ENCODE measurements at places on chromosomes 11 and 22.

DNA sequence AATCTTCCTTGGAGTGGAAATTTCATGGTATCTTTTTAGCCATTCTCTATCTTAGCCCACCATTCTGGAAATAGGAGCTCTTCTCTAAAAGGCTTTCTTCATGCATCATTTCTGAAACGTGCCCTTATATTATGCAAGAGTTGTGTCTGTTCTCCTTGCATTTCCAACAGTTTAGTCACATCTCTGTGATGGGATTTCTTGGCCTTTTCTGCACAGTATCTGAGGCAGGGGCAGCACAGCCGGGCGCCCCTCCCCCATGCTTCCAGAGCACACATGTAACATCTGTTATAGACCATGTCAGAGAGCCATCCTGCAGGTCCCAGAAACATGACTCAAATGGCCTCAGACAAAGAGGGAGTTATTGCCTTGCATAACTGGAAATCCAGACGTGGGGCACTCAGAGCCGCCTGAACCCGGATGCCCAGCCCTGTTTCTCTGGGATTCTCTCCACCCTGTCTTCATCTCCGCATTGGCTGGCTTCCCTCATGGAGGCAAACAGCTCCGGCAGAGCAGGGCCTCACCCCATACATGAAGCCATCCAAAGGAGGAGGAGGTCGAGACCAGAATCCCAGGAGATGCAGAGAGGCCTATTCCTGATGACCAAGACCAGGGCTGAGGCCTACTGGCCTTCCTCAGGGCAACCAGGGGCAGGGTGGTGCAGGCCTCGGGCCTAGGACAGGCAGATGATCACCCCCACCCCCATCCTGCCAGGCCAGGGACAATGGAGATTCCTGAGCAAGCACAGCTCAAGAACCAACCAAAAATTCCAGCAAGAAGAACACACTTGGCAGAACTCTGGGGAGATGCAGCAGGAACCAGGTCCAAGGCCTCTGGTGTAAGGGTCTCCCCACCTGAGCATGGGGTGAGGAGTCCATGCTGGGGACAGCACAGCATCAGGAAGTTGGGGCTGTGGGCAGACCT, 61.3 kb downstream of the IGLL5 start:
- no peak for DNase-seq

- DNase-seq: no peak
These were observed 666.6 kb upstream of the TENM4 start for GRCh38 chr11:80107415-80107814.

DNA sequence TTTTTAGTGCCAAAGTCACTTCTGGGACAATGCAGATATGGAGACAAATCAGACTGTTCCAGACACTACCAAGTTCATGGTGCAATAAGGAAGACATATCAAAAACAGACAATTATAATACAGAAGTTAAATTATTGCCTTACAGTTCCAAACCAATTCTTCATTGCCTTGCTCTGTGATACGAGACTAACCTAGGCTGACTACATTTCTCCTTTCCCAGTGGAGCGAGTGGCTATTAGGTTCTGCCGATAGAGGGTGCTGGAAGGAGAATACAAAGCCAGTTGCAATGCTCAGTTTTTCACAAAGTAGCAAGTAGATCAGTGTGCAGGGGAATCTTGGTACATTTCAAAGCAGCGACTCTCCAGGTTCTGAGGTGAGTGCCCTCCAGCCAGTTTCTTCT, 67.8 kb downstream of the FAM168A start:
- DNase-seq: no peak

- DNase-seq: no peak
These were observed 379 bp upstream of the RAB38 start for GRCh38 chr11:88175569-88176075.

DNA sequence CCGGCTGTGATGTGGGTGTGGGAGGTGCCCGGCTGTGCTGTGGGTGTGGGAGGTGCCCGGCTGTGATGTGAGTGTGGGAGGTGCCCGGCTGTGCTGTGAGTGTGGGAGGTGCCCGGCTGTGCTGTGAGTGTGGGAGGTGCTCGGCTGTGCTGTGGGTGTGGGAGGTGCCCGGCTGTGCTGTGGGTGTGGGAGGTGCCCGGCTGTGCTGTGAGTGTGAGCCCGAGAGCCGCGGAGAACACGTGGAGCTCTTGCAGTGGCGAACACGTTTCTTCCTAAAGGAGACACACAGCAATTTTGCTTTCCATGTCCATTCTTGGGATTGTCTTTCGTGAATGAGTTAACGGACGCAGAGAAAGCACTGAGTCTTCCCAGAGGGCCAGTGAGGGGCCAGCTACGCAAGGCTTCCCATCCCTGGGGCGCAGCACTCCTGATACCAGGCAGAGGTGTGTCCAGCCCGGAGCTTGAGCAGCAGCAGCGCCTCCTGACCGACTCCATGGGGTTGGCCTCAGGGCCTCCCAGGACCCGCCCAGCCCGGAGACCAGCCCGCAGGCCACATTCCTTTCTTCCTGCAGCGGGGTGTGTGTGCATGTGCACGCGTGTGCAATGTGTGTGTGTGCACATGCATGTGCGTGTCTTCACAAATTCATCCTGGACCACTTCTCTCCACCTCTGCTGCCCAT, 245.0 kb upstream of the B3GAT1 start:
- DNase-seq: no peak

DNA sequence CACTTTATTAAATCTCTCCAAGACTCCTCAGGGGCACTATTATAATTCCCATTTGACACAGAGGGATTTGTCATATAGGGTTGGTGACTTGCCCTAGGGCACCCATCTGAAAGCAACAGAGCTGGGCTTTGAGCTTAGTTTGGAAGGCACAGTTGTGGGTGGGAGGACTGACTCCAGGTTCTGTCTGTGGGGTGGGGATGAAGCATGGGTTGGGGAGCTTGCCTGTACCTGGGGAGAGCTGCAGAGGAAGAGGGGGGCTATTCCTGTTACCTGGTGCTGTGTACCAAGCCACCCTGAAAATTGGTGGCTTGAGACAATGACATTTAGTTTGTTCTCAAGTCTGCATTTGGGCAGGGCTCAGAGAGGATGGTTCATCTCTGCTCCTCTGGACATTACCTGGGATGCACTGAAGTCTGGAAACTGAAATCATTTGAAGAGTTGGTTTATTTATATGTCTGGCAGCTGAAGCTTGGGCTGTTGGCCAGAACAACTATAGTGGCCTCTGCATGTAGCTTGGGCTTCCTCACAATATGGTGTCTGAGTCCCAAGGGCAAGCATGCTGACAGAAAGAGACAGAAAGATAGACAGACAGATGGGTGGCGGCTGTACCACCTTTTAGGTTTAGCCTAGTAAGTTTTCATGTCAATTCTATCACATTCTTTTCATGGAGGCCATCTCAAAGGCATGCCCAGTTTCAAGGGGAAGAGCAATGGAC, 44.9 kb downstream of the LRRC32 start:
- no peak for DNase-seq

GRCh38 chr11:23865341-23865975, 631.4 kb upstream of the LUZP2 start:
- DNase-seq: no peak

GRCh38 chr11:1757861-1758610, 5.7 kb downstream of the CTSD start:
- no peak for DNase-seq

DNA sequence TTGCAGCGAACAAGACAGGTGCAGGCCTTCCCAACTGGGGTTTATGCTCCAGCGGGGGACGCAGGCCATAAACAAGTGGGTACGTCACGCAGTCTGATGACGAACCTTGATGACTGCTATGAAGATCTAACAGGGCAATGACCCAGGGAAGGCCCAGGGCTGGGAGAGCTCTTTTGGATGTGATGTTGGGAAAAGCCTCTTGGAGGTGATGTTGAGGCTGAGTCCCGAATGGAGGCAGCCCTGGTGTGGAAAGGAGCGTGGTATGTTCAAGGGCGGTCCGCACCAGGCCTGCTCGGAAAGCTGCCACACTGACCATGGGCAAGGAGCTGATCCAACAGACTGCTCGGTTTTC, 5.8 kb downstream of the FADS2 start:
- DNase-seq: no peak

- DNase-seq: no peak
These were observed 58.6 kb downstream of the OTOG start for GRCh38 chr11:17605651-17606122.

- no peak for DNase-seq
These were observed 1.6 kb downstream of the IL2RB start for GRCh38 chr22:37148031-37148651.

- DNase-seq: no peak
These were observed 16.9 kb upstream of the TMPRSS6 start for GRCh38 chr22:37126383-37126782.

DNA sequence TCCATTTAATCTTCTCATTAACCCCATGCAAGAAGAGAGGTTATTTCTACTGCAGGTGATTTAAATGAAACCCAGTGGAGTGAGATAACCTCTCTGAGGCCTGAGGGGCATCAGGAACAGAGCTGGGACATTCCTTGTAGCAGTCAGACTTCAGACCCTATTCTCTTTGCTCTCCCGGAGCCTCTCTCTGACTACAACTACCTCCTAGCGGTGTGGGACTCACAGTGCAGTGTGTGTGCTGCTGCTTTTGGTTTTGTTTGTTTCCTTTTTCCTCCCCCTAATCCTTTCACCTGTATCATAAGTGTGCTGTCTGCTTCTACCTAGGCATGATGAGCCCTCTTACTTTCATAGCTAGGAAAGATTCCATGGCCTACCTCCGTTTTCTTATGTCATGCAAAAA, 769.6 kb downstream of the NTM start:
- DNase-seq: no peak

DNA sequence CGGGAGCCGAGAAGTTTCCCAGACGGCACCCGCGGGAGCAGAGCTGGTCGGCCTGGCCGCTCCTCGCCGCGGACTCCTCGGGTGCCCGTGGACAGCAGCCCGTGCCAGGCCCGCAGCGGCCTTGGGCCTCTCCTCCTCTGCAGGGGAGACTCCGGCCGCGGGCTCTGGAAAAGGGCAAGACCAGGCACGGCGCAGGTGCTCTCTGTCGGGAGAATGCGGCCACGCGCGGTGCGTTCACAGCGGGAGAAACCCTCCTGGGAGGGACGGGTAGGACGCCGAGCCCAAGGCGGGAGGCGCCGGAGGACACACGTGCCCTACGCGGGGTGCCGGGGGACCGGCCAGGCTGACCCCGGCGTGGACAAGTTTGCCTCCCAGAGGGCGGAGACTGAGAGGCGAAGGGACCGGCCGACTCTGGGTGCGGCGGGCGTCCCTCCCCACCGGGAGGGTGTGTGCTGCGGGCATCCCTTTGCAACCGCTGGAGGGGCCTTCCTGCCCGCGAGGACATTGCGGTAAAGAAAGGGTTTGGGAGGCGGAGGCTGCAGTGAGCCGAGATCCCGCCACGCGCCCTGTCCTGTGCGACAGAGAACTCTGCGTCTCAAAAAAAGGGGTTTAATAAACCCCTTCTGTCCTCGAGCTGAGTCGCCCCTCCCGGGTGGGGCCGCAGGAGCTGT, 2.3 kb downstream of the IFITM1 start:
- no peak for DNase-seq

GRCh38 chr22:45804986-45805325, 133.3 kb downstream of the ATXN10 start:
- no peak for DNase-seq

DNA sequence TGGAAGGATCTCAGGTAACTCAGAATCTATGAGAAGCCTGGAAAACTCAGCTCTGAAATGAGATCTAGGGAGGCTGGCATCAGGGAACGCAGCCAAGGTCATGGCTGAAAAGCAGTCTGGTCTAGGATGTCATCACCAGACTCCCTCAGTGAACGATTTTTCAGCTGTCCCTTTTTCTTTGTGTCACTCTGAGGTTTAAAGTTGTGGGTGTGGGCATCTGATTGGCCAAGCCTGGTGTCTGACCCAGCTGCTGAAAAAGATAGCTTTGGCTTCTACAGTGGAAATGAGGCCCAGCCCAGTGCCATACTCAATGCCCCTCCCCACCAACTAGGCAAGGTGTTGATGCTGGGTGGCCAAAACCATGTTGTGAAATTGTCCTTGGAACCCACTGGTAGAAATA, 14.5 kb downstream of the RPS3 start:
- no peak for DNase-seq

DNA sequence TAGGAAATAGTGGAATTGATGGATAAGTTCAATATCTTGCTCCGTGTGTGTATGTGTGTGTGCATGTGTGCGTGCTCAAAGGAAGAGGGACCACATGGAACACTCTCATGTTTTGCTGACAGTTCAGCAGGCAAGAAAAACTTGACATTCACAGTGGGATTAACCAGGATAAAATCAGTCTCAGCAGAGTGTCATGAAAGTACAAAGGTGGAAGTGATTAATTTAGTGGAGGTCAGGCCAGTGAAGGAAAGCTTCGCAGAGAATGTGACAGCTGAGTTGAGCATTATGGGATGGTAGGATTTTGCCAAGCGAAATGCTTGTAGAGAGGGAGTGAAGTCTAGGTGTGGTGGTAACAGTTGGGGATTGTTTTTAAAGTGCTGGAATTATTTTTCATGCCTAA, 15.7 kb upstream of the FBXO3 start:
- DNase-seq: no peak

- no peak for DNase-seq
These were observed 39.8 kb upstream of the MTNR1B start for GRCh38 chr11:92929653-92930052.

DNA sequence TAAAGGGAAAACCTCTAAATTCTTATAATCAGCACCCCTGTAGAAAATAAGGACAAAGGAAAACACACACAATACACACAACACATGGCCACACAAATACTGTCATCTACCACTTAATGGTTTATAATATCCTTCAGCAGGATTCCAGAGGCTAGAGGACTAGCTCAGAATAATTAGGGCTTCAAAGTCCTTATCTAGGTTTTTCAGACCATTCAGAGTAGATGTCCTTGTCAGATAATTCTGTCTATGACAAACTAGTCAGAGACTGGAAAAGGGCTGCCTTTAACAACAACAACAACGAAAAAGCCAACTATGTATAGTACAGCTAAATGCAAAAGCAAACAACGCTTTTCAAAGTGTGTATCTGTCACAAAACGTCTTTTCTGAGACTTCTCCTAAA, 456.5 kb upstream of the CNTN5 start:
- no peak for DNase-seq

GRCh38 chr11:72871119-72871518, 56.9 kb downstream of the ATG16L2 start:
- no peak for DNase-seq

- no peak for DNase-seq
These were observed 78.5 kb downstream of the BUD13 start for GRCh38 chr11:116694349-116694725.
